ENCODE measurements at places on chromosomes 13 and 19.
A peak's percentile ranks its signal among the peaks of the same experiment; 100 is the strongest.

GRCh38 chr13:75521956-75522355 lies 15.7 kb downstream of the COMMD6 start:
- DNase-seq = no peak

GRCh38 chr13:56850852-56851251 lies 289.9 kb upstream of the PRR20A start:
- no peak for DNase-seq

DNA sequence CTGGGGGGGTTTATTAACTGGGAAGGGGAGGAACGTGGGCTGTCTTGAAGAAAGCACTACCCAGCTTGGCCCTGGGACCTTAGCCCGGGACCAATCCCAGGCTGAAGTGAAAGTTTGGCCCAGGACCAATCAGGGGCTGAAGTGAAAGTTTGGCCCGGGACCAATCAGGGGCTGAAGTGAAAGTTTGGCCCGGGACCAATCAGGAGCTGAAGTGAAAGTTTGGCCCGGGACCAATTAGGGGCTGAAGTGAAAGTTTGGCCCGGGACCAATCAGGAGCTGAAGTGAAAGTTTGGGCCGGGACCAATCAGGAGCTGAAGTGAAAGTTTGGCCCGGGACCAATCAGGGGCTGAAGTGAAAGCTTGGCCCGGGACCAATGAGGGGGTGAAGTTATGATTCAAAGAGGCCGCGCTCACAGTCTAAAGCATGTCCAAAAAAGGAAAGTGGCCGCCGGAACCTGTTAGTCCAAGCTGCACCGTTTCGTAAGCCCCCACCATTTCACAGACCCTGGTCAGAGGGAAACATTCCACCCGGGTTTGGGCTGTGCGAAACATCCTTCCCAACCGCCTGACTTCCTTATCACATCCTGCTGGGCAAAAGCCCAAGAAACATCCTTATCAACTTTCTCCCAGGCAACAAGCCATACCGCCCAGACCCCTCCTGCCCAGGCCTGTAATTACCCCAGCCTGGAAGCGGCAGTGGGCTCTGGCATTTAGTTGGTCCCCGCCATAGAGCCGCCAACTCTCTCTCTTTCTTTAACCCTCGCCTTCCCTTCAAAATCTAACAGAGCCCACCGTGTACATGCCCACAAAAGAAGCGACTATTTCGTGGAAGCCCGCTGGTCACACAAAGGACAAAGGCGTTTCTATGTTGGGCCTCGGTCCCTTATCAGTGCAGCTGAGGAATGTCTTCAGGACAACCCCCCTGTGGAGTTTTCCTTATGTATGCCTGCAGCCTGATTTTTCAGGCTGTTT lies 1.1 kb downstream of the ZNF850 start:
- peak; percentile 78 for DNase-seq

GRCh38 chr19:28475525-28475924 lies 737.4 kb downstream of the UQCRFS1 start:
- no peak for DNase-seq

Measured in muscle of leg (tissue), 16 donors.